Activated CD4-positive, alpha-beta memory T cell treated with anti-CD3 and anti-CD28 coated beads for 36 hours (primary cell): ENCODE measurements at places on chromosomes 7 and 10. TPM values are rescaled to one million over a fixed set of nuclear protein-coding genes. Genes with fewer than 3 reads are reported as not detected.
A peak's percentile ranks its signal among the peaks of the same experiment; 100 is the strongest.

LRRC61 gene
- total RNA-seq = 27.1 TPM

HYAL4 gene
- not detected for total RNA-seq

OR2A12 gene
- total RNA-seq = not detected

NPSR1 gene
- total RNA-seq = not detected

HTR5A gene
- not detected for total RNA-seq

EN2 gene
- not detected for total RNA-seq

ALOX5 gene
- total RNA-seq = 1.3 TPM

TWNK gene
- 12.8 TPM for total RNA-seq

NYAP1 gene
- total RNA-seq = 0.24 TPM

MGMT gene
- 22.9 TPM for total RNA-seq

- H3K4me1 ChIP-seq = no peaks in the 10 kb centered on the region
- H3K27ac ChIP-seq = no peak overlapping the region
- H3K4me3 ChIP-seq = no peak overlapping the region
- no peaks in the 10 kb centered on the region for H3K27me3 ChIP-seq
- no peaks in the 10 kb centered on the region for H3K36me3 ChIP-seq
- no peak for DNase-seq
Observed at GRCh38 chr10:59107147-59107546, 69.3 kb upstream of the PHYHIPL start.

GRCh38 chr7:51517187-51517586 is 200.6 kb upstream of the COBL start:
- no peaks in the 10 kb centered on the region for H3K36me3 ChIP-seq
- no peak overlapping the region for H3K4me3 ChIP-seq
- no peak overlapping the region for H3K27ac ChIP-seq
- DNase-seq = no peak
- H3K27me3 ChIP-seq = no peaks in the 10 kb centered on the region
- H3K4me1 ChIP-seq = no peaks in the 10 kb centered on the region

DNA sequence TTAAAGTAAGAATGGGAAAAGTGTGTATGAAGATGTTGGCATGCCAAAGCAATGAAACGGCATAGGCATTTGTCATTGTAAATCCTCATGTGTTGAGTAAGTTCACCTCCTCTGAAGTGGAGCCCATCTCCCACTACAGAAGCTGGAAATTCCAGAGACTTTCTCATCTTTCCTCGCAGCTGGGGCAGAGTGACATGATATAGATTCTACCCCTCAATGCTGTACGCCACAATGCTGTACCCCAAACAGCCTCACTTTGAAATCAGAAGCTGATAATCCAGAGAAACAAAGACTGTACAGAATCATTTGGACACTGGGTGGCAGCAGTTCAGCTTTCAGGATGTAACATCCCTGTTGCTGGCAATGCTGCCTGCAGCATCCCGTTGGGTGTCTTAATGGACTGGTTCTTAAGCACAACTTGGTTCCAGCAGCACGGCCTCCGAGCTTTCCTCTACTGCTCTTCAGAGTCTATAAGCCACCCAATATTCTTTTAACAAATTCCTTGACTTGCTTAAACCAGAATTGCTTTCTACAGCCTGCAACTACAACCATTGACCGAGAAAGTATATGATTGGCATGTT is 18.8 kb downstream of the ZC3HAV1L start:
- no peak overlapping the region for H3K4me3 ChIP-seq
- H3K36me3 ChIP-seq = peaks cover 2% of the 10 kb centered on the region
- no peak overlapping the region for H3K27ac ChIP-seq
- peaks cover 2% of the 10 kb centered on the region for H3K27me3 ChIP-seq

GRCh38 chr10:75592791-75593643 is 161.6 kb downstream of the LRMDA start:
- no peak for DNase-seq
- H3K27me3 ChIP-seq = peaks cover 10% of the 10 kb centered on the region
- H3K4me3 ChIP-seq = no peak overlapping the region
- no peaks in the 10 kb centered on the region for H3K36me3 ChIP-seq

- H3K4me1 ChIP-seq = no peaks in the 10 kb centered on the region
- no peak for DNase-seq
- no peaks in the 10 kb centered on the region for H3K36me3 ChIP-seq
- H3K27ac ChIP-seq = no peak overlapping the region
Observed at GRCh38 chr10:24568042-24568441, 155.6 kb downstream of the ARHGAP21 start.

DNA sequence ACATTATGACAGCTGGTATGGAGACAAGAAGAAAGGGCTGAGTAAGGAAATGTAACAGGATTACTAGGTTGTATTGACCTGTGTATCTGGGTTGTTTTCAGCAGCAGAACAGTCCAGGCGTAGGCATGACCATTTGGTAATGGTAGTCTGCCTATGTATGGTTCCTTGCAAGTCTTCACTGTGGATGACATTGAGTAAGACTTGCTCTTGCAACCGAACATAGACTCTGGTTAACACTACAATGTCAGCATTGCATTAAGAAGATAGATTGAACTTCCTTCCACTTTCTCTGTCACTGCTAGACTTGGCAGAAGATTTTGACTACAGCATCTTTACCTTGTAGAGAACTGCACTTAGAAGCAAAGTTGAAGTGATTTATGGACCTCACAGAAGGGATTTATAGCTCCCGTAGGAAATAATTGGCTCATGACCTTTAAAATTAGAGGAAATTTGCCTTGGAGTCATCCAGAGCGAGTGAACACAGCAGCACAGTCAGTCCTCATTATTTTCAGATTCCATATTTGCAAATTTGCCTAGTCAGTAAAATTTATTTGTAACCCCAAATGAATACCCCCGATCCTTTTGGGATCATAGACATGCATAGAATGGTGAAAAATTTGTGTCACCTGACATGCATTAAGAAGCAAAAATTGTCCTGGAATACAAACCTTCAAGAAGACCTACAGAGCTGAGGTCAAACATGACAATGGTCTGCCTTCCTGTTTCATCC is 79.6 kb upstream of the STRIP2 start:
- H3K4me3 ChIP-seq = no peak overlapping the region
- H3K4me1 ChIP-seq = peaks cover 4% of the 10 kb centered on the region
- no peaks in the 10 kb centered on the region for H3K36me3 ChIP-seq

- peaks cover 4% of the 10 kb centered on the region for H3K4me1 ChIP-seq
- DNase-seq = no peak
- H3K27ac ChIP-seq = no peak overlapping the region
- peaks cover 14% of the 10 kb centered on the region for H3K36me3 ChIP-seq
- H3K27me3 ChIP-seq = no peaks in the 10 kb centered on the region
Observed at GRCh38 chr10:70112071-70112470, 20.6 kb downstream of the AIFM2 start.

DNA sequence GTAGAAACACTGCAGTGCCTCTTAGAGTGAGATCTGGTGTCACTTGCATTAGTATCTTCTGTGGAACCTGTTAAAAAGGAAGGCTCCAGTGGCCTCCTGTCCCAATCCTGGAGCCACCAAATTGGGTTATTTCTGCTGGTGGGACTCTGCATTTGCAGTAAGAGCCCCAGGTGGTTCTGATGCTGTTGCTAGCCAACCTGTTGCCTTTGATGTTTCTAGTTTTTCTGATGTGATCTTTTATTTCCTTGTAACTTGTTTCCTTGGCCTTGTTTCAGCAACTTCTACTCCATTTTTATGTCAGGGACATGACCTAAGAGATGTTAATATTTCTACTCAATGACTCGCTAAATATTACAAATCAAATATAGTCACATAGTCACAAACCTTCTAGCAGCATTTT is 12.5 kb upstream of the STN1 start:
- DNase-seq = no peak
- no peak overlapping the region for H3K4me3 ChIP-seq
- H3K27ac ChIP-seq = no peak overlapping the region
- H3K27me3 ChIP-seq = no peaks in the 10 kb centered on the region

DNA sequence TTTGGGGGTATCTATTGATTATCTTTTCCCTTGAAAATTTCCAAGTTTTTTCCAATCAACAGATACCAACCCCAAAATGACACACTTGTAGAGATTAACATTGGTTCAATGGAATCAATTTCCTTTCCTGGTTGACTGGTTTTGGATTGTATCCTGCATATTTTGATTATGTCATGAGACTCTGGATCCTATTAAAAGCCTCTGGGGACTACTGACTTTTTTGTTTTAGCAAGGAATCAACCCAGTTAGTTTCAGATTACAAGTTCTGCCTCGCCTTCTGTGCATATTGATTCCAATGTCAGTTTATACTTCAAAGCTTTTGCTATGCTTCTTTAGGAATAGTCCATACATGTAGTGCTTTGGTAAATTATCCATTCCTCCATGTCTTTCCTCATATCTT is 29.2 kb downstream of the COPG2 start:
- peaks cover 37% of the 10 kb centered on the region for H3K36me3 ChIP-seq
- peaks cover 19% of the 10 kb centered on the region for H3K4me1 ChIP-seq
- no peak for DNase-seq
- no peak overlapping the region for H3K4me3 ChIP-seq
- no peak overlapping the region for H3K27ac ChIP-seq

DNA sequence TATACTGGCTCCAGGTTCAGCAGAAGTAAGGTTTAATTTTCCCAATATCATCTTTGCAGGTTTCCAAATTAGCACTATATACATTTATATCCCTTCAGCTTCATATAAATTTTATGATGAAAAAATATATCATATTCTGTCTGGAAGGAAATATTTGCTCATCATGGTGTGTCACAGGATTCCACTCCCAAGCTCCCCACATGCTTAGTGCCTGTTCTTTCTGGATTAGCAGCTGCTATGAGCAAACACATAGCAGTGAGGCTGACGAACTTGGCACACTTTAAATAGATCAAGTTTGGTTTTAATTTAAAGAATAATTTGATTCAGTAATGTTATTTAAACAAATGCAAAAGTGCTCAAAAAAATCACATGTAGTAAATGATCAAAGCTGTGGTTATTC is 251.9 kb downstream of the AGMO start:
- no peak overlapping the region for H3K27ac ChIP-seq
- DNase-seq = no peak
- H3K4me1 ChIP-seq = no peaks in the 10 kb centered on the region
- no peak overlapping the region for H3K4me3 ChIP-seq

GRCh38 chr7:155567646-155568332 is 21.4 kb upstream of the CNPY1 start:
- no peaks in the 10 kb centered on the region for H3K36me3 ChIP-seq
- no peaks in the 10 kb centered on the region for H3K27me3 ChIP-seq
- no peaks in the 10 kb centered on the region for H3K4me1 ChIP-seq
- no peak overlapping the region for H3K27ac ChIP-seq

DNA sequence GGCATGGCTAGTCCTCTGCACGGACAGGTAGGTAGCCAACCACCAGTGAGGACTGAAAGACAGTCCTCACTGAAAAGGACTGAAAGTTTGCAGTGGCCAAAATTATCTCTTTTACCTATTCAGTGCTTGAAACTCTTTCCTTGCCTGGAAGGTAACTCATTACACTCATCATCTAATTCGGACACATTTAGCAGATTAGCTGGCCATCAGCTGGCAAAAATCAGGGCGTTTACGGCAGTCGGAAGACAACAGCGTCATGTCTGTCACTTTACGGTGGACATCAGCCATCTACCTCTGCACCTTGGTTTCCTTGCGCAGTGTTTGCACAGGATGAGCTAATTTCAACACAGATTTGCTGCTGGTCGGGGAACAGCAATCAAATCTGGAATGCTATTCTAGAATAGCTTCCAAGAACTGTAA is 740 bp downstream of the ANXA7 start:
- peaks cover 3% of the 10 kb centered on the region for H3K27me3 ChIP-seq
- H3K36me3 ChIP-seq = peaks cover 13% of the 10 kb centered on the region
- peak; percentile 62 for DNase-seq
- H3K4me3 ChIP-seq = peak overlapping the region; percentile 87
- H3K4me1 ChIP-seq = peaks cover 52% of the 10 kb centered on the region
- H3K27ac ChIP-seq = peak overlapping the region; percentile 87

DNA sequence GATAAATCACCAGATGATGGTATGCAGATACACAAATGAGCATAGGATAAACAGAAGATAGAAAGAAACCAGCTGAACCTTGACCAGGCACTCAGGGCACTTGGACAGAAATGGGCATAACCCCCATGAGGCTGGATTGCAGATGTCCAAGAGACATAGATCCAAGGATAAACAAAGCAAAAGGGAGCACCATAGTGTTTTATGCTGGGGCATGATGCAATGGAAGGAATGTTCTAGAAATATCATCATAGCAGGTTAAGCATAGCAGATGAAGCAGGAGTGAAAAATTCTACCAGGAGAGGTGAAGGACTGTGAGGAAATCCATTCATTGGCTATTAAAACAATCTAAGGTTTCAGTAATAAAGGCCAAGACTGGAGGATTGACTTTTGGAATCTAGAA is 70.5 kb upstream of the TES start:
- H3K27me3 ChIP-seq = peaks cover 2% of the 10 kb centered on the region
- no peak overlapping the region for H3K27ac ChIP-seq
- no peak for DNase-seq

GRCh38 chr10:113788604-113789083 is 37.2 kb downstream of the PLEKHS1 start:
- H3K4me3 ChIP-seq = no peak overlapping the region
- H3K27me3 ChIP-seq = peaks cover 8% of the 10 kb centered on the region
- no peak overlapping the region for H3K27ac ChIP-seq
- H3K36me3 ChIP-seq = no peaks in the 10 kb centered on the region
- H3K4me1 ChIP-seq = no peaks in the 10 kb centered on the region
- no peak for DNase-seq

DNA sequence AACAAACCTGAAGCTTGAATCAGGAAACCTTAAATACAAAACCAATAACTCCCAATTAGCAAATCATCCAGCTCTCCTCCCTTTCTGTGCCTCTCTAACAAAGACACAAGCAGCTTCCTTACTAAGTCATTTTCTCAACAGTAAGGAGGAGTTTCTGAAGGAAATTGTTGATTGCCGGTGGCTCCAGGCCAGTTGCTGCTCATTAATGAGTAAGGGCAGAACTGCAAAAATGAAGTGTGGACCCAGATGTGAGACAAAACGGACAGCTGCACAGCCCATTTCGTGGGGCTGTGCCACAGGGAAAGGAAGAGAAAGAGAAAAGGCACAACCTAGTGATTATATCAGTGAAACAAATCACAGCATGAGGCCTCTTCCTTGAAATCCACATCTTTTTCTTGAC is 42.8 kb upstream of the RHOBTB1 start:
- no peak overlapping the region for H3K4me3 ChIP-seq
- DNase-seq = no peak
- no peak overlapping the region for H3K27ac ChIP-seq
- H3K4me1 ChIP-seq = no peaks in the 10 kb centered on the region
- H3K27me3 ChIP-seq = peaks cover 12% of the 10 kb centered on the region
